ENCODE measurements at places on chromosomes 3 and 15. TPM values are rescaled to one million over a fixed set of nuclear protein-coding genes. Genes with fewer than 3 reads are reported as not detected.

- no peak overlapping the region for H3K27ac ChIP-seq
- H3K4me1 ChIP-seq, result no peaks in the 10 kb centered on the region
Observed at GRCh38 chr3:88779482-88779881, 327.9 kb upstream of the EPHA3 start.

The MESP2 gene
- 0.36 TPM for total RNA-seq

The AMT gene
- total RNA-seq, result 6.0 TPM

The ATP13A5 gene
- not detected for total RNA-seq

DNA sequence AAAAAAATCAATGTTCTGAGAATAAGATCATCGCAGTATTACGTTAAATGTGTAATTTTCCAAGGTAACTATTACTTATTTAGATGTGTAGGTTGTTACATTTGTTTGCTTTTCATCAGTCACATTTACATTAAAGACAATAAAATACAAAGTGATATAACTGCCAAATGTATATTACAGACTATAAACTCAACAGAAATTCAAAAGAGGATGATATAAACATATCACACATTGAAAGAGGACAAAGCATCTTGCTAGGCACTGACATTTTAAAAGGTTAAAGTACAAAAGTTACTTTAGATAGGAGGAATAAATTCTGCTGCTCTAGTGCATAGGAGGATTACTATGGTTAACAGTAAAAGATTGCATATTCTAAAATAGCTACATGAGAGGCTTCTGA lies 16.1 kb downstream of the VGLL4 start:
- H3K4me3 ChIP-seq, result no peak overlapping the region
- no peaks in the 10 kb centered on the region for H3K27me3 ChIP-seq
- H3K36me3 ChIP-seq, result peaks cover 4% of the 10 kb centered on the region
- no peak for DNase-seq

GRCh38 chr15:90863987-90864386 lies 4.4 kb upstream of the FURIN start:
- no peak overlapping the region for H3K27ac ChIP-seq
- H3K36me3 ChIP-seq, result no peaks in the 10 kb centered on the region
- no peak overlapping the region for H3K4me3 ChIP-seq

DNA sequence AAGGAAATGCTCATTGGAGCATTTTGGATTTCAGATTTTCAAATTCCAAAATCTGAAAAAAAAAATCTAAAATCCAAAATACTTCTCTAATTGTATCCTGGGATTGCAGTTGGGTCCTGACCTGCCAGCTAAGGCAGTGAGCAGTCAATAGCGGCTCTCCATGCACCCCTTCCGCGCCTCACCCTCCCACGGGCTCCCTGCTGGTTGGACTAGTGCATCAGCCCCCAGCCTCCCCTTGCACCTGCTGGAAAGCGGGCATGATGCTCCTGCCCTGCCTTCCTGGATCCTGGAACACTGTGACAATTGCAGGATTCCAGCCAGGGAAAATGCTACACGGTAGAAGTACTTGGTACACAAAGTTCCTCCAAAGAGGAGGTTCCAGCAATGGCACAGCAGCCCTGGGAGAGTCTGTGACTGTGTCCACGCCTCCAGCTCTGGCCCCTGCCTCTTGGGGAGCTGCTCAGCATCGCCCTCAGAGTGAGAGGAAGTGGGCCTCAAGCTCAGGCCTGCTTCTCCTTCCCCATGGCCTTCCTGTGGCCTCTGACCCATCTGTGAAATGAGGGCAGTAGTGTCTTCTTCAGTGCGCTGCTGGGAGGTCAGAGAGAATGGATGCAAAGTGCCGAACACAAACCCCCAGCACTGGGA lies 39.5 kb upstream of the CHRNB4 start:
- H3K27me3 ChIP-seq, result no peaks in the 10 kb centered on the region
- no peaks in the 10 kb centered on the region for H3K36me3 ChIP-seq
- H3K4me3 ChIP-seq, result no peak overlapping the region
- H3K27ac ChIP-seq, result no peak overlapping the region
- no peaks in the 10 kb centered on the region for H3K4me1 ChIP-seq
- no peak for DNase-seq

The RBPMS2 gene
- total RNA-seq, result 1.8 TPM

- peaks cover 10% of the 10 kb centered on the region for H3K36me3 ChIP-seq
- no peaks in the 10 kb centered on the region for H3K27me3 ChIP-seq
- H3K4me1 ChIP-seq, result peaks cover 33% of the 10 kb centered on the region
- no peak overlapping the region for H3K4me3 ChIP-seq
- H3K27ac ChIP-seq, result peak overlapping the region; percentile 85
Observed at GRCh38 chr3:150023239-150023636, 52.5 kb upstream of the PFN2 start.

DNA sequence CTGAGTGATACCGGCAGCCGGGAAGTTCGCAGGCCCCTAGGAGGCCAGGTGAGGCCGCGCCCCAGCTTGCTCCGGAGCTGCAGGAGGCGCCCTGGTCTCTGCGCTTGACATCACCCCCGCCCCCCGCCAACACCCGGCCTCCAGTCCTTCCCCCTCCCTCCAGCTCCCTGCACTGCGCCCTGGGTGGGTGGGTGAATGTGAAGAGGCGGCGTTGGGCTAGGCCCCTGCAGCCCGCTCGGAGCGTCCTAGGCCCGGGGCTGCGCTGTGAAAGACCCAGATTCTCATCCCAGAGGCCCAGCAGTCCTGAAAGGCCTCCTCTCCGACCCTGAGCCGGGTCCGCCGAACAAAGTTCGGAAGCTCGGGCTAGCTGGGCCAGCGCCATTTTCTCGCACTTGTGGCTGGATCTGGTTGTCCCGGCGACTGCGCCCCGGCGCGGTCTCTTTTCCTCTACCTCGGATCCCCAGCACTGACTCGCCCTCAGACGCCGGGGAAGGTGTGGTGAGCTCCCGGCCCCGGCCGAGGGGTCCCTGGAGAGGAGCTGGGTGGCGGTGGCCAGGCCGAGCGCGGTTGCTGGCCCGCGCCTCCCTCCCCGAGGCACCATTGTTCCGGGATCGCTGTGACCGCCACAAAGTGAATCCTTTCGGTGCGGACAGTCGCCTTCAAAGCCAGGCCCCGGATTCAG lies 12.9 kb downstream of the ZIC4 start:
- DNase-seq, result peak; percentile 94
- H3K27ac ChIP-seq, result peak overlapping the region; percentile 85

- no peak for DNase-seq
- H3K4me3 ChIP-seq, result no peak overlapping the region
- peaks cover 26% of the 10 kb centered on the region for H3K27me3 ChIP-seq
- no peaks in the 10 kb centered on the region for H3K4me1 ChIP-seq
- no peaks in the 10 kb centered on the region for H3K36me3 ChIP-seq
- H3K27ac ChIP-seq, result no peak overlapping the region
Observed at GRCh38 chr3:131806736-131807135, 228.1 kb downstream of the CPNE4 start.

Data from chondrocyte (in vitro differentiated cells).